H9 (cell line): ENCODE measurements at places on chromosomes 7 and 10. TPM values are rescaled to one million over a fixed set of nuclear protein-coding genes. Genes with fewer than 3 reads are reported as not detected.

DNA sequence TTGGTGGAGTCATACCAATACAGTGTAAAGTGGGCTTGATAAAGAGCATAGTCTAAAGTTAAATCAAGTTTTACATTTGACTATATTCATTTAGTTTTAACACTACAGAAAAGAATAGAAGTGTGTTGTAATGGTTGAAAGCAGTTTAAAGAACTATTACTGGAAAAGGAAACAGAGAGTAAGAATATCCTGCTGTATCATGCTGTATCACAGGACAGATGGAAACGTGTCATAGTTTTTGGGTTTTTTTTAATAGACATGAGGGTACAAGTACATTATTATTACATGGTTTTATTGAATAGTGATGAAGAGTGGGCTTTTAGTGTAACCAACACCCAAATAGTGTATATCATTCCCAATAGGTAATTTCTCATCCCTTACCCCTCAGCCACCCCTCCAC lies 944.3 kb downstream of the LRMDA start:
- no peaks in the 10 kb centered on the region for H3K36me3 ChIP-seq
- no peaks in the 10 kb centered on the region for H3K4me1 ChIP-seq
- no peak overlapping the region for H3K27ac ChIP-seq
- H3K4me3 ChIP-seq: no peak overlapping the region

Gene EBLN1
- total RNA-seq: not detected in 2 replicates

GRCh38 chr7:83517035-83517700 lies 131.8 kb downstream of the SEMA3E start:
- H3K27me3 ChIP-seq: no peaks in the 10 kb centered on the region
- no peak overlapping the region for H3K4me3 ChIP-seq
- no peak overlapping the region for H3K27ac ChIP-seq

DNA sequence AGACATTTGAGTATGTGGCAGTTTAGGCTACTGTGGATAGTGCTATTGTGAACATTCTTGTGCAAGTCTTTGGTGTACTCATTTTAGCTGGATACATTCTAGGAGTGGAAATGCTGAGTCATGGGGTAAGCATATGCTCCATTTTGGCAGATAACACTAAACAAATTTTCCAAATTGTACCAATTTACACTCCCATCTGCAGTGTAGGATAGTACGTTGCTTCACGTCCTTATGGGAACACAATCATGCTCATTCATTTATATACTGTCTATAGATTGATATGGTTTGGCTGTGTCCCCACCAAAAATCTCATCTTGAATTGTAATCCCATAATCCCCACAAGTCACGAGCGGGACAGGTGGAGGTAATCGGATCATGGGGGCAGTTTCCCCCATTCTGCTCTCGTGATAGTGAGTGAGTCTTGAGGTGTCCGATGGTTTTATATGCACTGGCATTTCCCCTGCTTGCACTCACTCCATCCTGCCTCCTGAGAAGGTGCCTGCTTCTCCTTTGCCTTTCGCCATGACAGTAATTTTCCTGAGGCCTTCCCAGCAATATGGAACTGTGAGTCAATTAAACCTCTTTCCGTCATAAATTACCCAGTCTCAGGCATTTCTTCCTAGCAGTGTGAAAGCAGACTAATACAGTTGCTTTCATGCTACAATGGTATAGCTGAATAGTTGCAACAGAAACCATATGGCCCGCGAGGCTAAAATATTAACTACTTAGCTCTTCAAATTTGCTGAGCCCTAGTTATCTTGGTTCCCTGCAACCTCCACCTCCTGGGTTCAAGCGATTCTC lies 25.6 kb downstream of the RNF216 start:
- peaks cover 43% of the 10 kb centered on the region for H3K36me3 ChIP-seq
- no peaks in the 10 kb centered on the region for H3K27me3 ChIP-seq
- no peak overlapping the region for H3K4me3 ChIP-seq
- no peak for DNase-seq

DNA sequence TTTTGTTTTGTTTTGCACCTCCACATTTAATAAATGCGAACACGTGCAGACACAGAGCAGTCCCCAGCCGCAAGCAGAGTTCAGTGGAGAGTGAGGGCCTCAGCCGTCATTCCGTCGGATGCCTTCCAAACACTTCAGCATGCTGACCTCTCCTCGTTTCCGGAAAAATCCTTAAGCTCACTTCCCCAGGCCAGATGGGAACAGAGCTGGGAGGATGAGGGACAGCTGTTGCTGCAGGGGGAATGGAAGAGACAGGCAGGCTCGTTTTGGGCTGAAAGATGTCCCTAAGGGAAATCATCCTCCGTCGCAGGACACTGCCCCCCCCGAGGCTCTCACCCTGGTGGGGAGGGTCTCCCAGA lies 17.2 kb upstream of the FGFR2 start:
- H3K27ac ChIP-seq: no peak overlapping the region
- H3K4me1 ChIP-seq: no peaks in the 10 kb centered on the region

DNA sequence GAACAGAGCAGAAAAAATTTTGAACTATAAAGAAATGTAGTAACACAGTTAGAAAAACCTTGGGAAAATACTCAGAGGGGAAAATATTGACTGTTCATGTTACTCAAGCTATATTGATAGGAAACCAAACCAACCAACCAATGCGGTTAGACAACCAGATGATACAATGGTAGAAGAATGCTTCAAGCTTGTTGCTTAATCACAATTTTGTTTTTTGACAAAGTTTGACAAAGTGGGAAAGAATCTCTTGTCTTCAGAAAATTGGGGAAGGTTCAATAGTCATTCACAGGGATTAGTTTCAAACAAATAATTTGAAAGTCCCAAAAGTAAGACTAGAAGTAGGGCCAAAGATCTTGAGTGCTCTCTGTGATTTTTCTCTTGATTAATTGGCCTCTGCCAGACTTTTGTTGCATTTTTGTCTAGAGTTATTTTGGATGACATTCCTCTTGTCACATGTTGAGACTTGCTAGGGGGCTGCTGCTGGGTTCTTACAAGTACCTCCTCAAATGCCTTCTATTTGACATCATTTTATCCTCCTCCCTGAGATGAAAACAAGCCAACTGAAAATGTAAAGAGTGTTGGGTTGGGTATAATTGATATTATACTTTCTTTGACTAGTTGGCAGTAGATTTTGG lies 233.1 kb upstream of the PHYHIPL start:
- no peak for DNase-seq
- H3K36me3 ChIP-seq: no peaks in the 10 kb centered on the region
- no peaks in the 10 kb centered on the region for H3K27me3 ChIP-seq
- no peak overlapping the region for H3K4me3 ChIP-seq
- H3K27ac ChIP-seq: no peak overlapping the region
- H3K4me1 ChIP-seq: no peaks in the 10 kb centered on the region

DNA sequence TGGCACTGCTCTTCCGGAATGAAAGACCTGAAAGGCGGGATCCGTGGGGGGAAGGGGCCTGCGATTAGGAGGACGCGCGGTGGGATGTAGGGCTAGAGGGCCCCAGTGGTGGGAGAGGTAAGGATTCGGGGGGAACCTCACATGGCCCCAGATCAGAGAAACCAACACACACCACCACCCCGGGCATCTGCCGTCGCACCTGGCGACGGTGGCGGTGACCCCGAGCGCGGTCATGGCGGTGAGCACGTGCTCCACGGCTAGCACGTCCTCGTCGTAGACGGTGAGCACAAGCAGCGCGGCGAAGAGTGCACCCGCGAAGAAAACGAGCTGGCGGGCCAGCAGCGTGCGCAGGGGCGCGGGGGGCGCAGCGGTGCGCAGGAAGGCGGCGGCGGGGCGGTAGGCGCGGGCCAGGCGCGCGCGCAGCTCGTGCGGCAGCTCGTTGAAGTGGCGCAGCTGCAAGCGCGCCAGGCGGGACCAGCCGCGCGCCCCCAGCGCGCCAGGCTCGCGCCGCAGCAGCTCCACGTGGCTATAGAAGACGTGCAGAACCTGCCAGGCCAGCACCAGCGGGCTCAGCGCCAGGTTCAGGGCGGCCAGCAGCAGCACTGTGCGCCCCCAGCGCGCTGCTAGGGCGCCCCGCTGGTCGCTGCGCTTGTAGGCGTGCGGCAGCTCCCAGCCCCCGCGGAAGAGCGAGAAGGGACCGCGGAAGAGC lies 5.7 kb downstream of the ATG9B start:
- no peak overlapping the region for H3K27ac ChIP-seq
- peaks cover 6% of the 10 kb centered on the region for H3K36me3 ChIP-seq
- peaks cover 6% of the 10 kb centered on the region; the same call in 1 of the 2 replicates for H3K4me1 ChIP-seq
- peak; percentile 62 for DNase-seq
- peak overlapping the region; percentile 55 for H3K4me3 ChIP-seq

DNA sequence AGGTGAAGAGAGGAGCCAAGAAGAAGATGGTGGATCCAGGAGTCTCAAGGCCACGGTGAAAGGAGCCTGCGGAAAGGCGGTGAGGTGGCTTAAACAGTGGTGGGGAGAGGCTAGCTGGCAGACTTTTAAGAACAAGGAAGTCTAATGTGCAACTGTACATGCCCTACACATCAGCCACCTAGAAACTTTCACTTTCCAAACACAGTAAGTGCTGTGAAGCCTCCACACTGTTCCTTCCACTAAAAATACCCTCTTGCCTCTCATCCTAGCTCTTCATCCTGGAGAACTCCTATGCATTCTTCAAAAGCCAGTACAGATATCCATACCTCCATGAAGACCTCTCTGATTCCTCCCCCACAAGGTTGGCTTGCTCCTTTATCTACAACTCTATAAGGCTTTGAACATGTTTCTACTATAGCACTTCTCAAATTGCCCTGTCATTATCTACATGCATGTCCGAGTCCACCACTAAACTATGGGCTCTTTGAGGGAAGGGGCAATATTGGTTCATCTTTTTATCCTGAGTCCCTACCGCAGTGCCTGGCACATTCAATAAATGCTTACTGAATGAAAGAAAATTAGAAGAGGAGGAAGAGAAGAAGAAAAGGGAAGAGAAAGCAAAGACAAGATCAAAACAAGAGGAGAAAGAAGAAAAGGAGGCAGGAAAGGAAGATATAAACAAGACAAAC lies 54.2 kb downstream of the DNAJC12 start:
- H3K4me1 ChIP-seq: no peaks in the 10 kb centered on the region
- H3K36me3 ChIP-seq: no peaks in the 10 kb centered on the region
- H3K27ac ChIP-seq: no peak overlapping the region
- no peak overlapping the region for H3K4me3 ChIP-seq
- H3K27me3 ChIP-seq: no peaks in the 10 kb centered on the region
